Stimulated activated CD8-positive, alpha-beta memory T cell treated with anti-CD3 and anti-CD28 coated beads, Interleukin-15, amount 100 ng/mL, for 48 hours (primary cell): ENCODE measurements at places on chromosomes 4 and X.

- no peak for DNase-seq
Observed at GRCh38 chrX:16722481-16722880, 3.1 kb downstream of the SYAP1 start.

DNA sequence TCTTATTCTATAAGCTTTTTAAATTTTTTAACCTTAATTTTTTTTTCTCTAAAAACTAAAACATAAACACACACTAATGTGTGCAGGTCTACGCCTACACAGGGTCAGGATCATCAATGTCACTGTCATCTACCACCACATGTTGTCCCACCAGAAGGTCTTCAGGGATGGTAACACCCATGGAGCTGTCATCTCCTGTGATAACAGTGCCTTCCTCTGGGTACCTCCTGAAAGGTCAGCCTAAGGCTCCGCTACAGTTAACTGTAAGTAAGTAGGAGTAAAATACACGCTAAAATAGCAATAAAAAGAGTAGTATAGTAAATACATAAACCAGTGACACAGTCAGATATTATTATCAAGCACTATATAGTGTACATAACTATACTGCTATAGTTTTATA, 45.9 kb upstream of the GPRIN3 start:
- DNase-seq, result no peak

- no peak for DNase-seq
Observed at GRCh38 chr4:78561677-78562076, 10.1 kb downstream of the ANXA3 start.

GRCh38 chrX:119042996-119043395, 29.8 kb upstream of the CT47C1 start:
- DNase-seq, result no peak

DNA sequence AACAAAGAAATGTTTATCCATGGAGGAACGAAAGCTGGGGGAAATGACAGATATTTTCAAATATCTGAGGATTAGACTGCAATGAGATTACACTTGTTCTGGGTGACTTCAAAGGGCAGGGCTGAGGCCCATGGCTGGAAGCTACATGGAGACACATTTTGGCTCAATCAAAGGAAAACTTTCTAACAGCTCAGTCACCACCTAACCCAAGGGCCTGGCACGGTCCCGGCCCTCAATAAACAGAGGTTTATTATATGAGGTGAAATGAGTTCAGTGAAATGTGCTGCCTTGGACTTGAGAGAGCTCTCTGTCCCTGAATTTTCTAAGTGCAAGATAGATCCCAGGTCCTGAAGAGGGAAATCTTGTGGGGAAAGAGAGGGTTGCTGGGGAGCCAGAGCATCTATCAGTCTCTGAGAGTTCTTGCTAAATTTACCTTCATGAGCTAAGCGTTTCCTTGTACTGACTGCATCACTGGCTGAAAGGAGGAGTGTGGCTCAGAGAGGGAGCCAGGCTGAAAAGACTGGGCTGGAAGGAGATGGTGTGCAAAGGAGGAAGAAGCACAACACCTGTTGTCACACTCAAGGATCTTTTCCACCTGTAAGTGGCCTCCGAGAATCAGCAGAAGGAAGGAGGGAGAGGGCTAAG, 2.0 kb upstream of the RIPPLY1 start:
- no peak for DNase-seq

- DNase-seq, result no peak
Observed at GRCh38 chrX:18883961-18884765, 99.8 kb downstream of the PHKA2 start.

- no peak for DNase-seq
Observed at GRCh38 chrX:67781132-67781531, 237.3 kb downstream of the AR start.
